ENCODE measurements at places on chromosomes 12 and 14. TPM values are rescaled to one million over a fixed set of nuclear protein-coding genes. Genes with fewer than 3 reads are reported as not detected.
A peak's percentile ranks its signal among the peaks of the same experiment; 100 is the strongest.

- peak; percentile 10 for DNase-seq
Observed at GRCh38 chr12:77725611-77726010, 105.1 kb upstream of the NAV3 start.

GRCh38 chr14:77989441-77989991 is 180.7 kb upstream of the NRXN3 start:
- no peak for DNase-seq

DNA sequence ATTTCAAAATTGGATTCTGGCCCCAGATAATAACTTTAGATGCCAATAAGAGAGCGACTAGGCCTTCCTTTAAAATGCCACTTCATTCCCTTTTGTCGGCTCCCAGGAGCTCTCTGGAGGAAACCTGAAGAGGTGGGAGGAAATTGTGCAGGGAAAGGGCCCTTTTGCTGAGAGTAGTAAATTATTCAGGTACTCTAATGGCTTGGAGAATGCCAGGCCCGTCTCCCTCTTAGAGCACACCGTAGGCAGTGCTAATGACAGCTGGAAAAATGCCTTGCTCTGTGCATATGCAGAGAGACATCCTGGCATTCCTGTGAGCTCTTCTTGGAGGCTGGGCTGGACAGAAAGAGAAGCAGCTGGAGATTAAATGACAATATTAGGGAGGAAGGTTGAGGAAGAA is 115.0 kb upstream of the RPH3A start:
- DNase-seq: no peak

- DNase-seq: peak; percentile 88
Observed at GRCh38 chr12:79685068-79685467, 5.7 kb downstream of the PAWR start.

DNA sequence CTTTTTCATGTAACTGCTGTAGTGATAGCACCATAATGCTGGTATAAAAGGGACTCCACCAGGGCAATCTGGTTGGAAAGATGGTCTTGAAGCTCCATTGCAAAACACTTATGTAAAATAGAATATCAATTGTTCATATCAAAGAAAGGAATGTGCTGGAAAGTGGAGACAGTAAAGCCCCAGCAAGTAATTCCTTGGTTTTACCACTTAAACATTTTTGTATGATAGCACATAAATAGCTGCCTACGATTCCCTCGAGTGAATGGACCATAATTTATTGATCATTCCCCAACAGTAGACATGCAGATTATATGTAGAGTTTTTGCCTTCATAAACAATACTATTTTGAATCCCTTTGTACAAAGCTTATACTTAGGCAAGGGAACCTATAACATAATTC is 275.4 kb downstream of the PAWR start:
- DNase-seq: no peak

GRCh38 chr14:75854111-75854799 is 127.5 kb downstream of the TGFB3 start:
- DNase-seq: no peak

GRCh38 chr14:81222691-81223090 is 1.9 kb upstream of the GTF2A1 start:
- no peak for DNase-seq

GRCh38 chr12:128682548-128683275 is 141.0 kb downstream of the SLC15A4 start:
- DNase-seq: no peak

- DNase-seq: no peak
Observed at GRCh38 chr12:89101440-89101839, 250.9 kb downstream of the DUSP6 start.

DNA sequence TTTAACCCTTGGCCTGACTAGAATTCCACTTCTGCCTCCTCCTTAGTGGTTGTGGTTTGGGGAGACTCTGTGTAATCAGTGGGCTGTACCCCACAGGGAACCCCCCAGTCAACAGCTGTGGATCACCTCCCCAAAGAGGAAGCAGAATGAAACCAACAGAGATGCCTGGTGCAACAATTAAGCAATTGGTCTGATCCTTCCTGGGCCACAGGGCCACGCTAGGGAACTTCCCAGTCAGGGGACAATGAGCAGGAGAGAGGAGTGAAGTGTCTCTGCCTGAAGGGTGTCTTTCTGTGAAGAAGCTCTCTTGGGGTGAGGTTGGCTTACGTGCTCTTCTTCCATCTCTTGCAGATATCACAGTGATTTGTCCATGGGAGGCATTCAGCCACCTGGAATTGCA is 8.2 kb downstream of the PDE6H start:
- DNase-seq: no peak

DNA sequence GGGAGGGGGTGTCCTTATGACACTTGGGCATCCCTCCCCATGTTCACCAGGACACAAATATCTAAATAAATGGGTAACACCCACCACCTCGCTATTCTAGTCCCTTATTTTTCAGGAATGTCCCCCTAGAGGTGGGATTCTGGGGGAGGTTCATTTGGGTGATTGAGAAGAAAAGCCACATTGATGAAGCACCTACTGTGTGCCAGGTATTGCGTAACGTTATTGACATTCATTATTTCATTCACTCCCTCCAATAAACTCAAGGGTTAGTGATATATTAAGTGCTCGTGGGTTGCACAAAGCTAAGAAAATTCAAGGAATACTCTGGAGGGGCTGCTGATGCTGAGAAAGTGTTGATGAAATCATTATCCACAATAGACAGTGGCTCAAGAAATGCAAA is 92.5 kb upstream of the NOS1 start:
- no peak for DNase-seq

DNA sequence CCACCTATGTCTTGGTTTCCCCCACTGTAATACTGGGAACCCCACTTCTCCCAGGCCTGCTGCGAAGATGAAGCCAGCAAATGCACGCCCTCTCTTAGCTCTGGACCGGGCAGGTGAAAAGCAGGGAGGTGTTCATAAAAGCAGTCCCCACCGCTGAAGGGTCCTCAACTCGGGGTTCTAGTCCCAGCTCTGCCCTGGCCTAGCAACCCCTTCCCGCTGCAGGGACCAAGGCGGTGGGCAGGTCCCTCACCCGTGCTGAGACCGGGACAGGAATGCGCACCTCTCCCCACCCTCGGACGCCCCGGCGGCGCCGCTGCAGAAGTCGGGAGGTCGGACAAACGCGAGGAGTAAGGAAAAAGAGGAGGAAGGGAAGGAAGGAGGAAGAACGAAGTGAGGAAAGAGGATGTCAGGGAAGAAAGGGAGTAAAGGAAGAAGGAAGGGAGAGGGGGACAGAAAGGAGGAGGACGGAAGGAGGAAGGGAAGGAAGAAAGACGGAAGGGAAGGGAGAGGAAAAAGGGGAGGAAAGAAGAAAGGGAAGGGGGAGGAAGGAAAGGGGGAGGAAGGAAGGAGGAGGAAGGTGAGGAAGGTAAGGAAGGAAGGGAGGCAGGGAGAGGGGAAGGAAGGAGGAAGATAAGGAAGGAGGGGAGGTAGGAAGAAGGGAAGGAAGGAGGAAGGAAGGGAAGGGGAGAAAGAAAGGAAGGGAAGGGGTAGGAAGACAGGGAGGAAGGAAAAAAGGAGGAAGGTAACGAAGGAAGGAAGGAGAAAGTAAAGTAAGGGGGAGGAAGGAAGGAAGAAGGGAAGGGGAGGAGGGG is 701 bp downstream of the SPRING1 start:
- peak; percentile 12 for DNase-seq

DNA sequence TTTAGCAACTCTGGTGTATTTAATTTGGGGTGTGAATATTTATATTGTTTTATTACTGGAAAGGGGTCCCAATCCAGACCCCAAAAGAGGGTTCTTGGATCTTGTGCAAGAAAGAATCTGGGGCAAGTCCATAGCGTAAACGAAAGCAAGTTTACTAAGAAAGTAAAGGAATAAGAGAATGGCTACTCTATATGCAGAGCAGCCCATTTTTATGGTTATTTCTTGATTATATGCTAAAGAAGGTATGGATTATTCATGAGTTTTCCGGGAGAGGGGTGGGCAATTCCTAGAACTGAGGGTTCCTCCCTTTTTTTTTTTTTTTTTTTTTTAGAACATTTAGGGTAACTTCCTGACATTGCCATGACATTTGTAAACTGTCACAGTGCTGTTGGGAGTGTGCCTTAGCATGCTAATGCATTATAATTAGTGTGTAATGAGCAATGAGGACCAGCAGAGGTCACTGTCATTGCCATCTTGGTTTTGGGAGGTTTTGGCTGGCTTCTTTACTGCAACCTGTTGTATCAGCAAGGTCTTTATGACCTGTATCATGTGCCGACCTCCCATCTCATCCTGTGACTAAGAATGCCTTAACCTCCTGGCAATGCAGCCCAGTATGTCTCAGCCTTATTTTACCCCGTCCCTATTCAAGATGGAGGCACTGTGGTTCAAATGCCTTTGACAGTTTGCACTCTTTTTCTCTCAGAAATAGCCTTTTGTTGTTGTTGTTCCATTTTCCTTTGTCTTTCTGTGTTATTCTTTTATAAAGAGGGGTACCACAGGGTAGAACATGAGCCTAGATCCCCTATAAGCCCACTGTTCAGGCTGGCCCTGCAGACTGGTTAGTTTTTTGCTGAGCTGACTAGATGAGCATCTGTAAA is 75.5 kb upstream of the DCD start:
- DNase-seq: no peak

DNA sequence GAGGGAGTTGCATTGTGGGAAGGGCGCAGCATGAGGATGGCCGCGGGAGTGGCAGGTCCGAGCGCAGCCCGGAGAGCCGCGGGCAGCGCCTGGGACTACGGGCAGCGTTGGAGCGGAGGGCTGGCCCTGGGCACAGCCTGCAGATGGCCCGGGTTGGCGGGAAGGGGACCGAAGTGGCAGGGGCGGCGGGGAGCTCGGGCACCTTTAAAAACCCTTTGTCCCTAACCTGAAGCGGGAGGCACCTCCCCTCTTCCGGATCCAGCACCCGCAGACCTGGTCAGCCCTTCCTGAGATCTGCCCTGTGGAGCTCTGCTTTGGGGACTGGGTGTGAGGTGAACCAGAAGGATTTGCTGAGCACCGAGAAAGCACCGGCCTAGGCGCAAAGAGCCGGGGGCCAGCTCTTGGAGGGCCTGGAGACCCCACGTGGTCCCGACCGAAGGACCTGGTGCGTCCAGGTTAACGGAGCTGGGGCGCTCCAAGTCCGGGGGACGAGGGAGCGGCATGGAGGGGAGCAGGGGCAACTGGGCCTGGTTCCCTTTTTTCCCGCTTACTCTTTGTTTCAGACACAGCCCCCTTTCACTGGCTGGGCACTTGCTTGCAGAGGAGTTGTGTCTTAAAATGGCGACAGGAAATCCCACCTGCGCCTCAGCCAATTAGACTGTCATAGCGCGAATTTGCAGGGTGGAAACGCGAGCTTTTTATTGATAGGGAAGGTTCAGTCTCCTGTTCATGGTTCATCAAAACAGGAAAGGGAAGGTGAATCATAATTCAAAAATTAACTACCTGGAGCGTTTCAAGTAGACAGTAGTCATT is 792 bp upstream of the SLC38A1 start:
- peak; percentile 66 for DNase-seq

GRCh38 chr14:102580550-102581110 is 11.8 kb upstream of the RCOR1 start:
- no peak for DNase-seq

Gene IL31
- not detected for total RNA-seq

Gene ATXN3
- total RNA-seq: 28.2 TPM

Gene SPIC
- not detected for total RNA-seq

Gene FOXM1
- 49.9 TPM for total RNA-seq

Data from mammary epithelial cell (primary cell).